Stimulated activated CD8-positive, alpha-beta memory T cell treated with anti-CD3 and anti-CD28 coated beads, Interleukin-4, amount 100 ng/mL, for 24 hours (primary cell): ENCODE measurements at places on chromosomes 6 and 20.

DNA sequence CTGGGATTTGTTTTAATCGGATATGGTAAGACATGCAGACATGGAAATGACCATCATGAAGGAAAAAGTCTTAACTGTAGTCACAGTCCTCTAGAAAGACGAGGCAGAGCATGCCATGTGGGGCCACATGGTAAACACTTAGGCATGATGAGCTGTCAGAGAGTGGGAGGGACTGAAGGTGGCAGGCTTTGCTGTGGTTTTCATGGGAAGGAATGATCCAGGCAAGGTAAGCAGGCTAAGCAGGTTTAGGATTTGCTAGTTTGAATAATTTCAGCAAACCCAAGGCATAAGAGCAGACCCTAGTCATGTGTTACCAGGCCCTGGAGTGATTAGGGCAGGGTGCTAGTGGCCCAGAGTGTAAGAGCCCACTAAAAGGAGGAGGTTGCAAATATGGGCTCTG is 47.2 kb upstream of the STMND1 start:
- DNase-seq: no peak

- DNase-seq: no peak
Observed at GRCh38 chr20:37531856-37532255, 4.2 kb upstream of the BLCAP start.

GRCh38 chr20:34410336-34410735 is 47.3 kb downstream of the ITCH start:
- DNase-seq: no peak

GRCh38 chr6:75155631-75156030 is 50.2 kb downstream of the COL12A1 start:
- DNase-seq: no peak

- DNase-seq: no peak
Observed at GRCh38 chr6:110681543-110682459, 133.5 kb downstream of the CDK19 start.
